ENCODE measurements at places on chromosomes 2 and 18.

- no peak for DNase-seq
Measured at GRCh38 chr2:128365217-128365905, 46.7 kb upstream of the HS6ST1 start.

GRCh38 chr2:104528101-104528500 lies 325.8 kb upstream of the POU3F3 start:
- no peak for DNase-seq

- no peak for DNase-seq
Measured at GRCh38 chr2:147260241-147260640, 584.6 kb upstream of the ACVR2A start.

DNA sequence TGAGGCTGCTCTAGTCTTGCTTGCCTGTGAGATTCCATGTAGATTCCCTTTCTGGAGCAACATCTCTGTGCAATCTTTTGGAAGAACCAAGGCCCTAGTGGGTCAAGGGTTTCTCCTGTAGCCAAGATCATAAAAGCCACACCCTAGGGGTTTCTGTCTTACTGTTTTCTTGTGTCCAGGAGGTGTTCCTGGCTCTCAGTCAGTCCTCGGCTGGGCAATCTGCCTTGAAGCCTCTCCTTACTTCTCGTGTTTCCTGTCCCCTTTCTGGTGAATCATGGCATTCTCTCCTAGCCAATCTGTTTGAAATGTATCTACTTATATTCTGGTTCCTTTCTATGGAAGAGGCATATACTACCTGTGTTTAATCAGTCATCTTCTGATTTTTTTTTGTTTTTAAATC lies 484.8 kb upstream of the UBE2E3 start:
- DNase-seq = no peak

- DNase-seq = no peak
Measured at GRCh38 chr2:145141981-145142380, 622.1 kb upstream of the ZEB2 start.

GRCh38 chr2:106857882-106858478 lies 28.0 kb downstream of the ST6GAL2 start:
- DNase-seq = no peak

- no peak for DNase-seq
Measured at GRCh38 chr2:190511104-190511503, 23.4 kb downstream of the NEMP2 start.

DNA sequence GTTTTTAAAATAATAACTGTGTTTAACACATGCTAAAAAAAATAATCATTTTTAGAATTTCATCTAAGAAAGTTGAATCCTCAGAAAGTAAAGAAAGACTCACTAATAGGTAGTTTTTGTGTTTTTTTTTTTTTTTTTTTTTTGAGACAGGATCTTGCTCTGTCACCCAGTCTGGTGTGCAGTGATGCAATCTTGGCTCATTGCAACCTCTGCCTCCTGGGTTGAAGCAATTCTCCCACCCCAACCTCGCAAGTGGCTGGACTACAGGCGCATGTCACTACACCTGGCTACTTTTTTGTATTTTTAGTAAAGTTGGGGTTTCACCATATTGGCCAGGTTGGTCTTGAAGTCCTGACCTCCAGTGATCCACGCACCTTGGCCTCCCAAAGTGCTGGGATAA lies 7.1 kb downstream of the CKAP2L start:
- no peak for DNase-seq

GRCh38 chr2:43877782-43878464 lies 39.2 kb downstream of the ABCG8 start:
- DNase-seq = no peak

DNA sequence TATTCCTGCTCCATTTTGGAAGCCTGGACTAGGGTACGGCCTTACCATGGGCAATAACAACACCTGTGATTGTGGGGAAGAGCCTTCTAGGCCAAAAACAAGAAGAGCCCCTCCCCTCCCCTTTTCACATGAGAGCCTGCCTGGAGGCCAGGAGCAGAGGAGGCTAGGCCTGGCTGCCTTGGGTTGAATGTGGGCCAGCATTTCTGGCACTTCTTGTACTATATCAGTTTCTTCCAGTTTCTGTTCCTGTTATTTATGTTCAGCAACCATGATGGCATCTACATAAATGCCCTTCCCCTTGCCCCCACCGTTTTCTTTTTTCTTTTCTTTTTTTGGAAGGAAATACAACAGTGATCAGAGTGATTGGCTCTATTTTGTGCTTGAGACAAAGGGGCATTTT lies 58.4 kb downstream of the KCTD18 start:
- no peak for DNase-seq

DNA sequence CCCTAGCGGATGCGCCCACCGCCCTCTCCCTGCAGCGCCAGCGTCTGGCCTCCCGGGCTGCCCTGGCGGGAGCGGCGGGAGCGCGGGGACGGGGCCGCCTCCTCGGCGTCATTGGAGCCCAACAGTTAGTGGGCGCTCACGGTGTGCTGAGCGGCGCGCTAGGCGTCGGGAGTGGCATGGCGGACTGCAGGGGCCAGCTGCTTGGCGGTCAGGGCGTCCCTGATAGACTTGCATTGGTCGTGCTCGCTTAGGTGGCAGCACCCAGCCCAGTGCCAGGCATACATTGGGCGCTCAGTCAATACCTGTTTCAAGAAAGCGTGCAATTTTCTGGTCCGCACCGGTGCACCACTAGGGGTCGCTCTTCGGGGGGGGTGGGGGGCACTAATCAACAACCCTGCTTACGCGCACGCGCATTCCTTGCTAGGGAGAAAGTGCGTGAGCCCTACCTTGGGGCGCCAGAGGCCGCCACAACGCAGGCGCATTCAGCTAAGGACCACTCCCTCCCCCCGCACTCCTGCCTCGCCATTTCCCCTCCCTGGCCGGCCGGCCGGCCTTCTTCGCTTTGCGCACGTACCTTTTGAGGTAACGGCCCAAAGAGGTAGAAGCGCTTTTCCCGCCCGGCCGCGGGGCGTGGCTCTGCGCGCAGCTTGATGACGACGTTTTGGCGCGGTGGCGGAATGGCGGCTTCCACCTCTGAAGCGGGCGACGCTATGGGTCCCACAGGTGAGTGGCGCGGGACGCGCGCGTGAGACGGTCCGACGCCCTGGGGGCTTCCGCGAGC lies 411 bp upstream of the MZT2A start:
- peak; percentile 87 for DNase-seq

DNA sequence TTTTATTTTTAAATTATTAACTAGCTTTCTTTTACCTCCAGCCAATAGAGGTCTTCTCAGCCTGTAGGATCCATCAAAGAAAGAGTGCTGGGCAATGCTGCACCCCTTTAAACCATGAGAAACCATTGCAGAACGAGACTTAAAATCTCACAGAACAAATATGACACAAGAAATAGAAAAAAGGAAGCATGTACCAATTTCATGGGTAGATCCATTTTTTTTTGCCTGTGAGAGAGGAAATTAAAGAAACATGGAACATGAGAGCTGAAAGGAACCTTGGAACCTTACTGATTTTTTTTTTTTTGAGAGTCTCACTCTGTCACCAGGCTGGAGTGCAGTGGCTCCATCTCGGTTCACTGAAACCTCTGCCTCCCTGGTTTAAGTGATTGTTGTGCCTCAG lies 14.0 kb downstream of the HRH4 start:
- DNase-seq = no peak

- DNase-seq = no peak
Measured at GRCh38 chr18:23053776-23054457, 81.4 kb upstream of the CABLES1 start.

DNA sequence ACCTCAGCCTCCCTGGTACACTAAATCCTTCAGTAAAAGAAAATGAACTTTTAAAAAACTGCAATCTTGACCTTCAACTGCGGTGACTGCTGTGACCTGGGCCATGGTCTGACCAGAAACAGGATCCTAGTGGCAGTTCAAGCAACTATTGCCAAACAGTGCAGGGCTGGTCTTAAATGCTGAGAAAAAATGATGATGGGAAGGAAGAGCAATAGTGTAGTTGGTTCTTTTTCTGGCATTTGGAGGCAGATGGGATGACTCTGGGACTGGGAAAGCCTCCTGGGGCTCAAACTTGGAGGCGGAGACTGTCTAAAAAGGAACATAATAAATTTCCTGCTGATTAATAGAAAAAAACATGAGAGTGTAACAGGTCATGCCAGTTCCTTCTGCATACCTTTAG lies 45.4 kb downstream of the CHN1 start:
- no peak for DNase-seq

DNA sequence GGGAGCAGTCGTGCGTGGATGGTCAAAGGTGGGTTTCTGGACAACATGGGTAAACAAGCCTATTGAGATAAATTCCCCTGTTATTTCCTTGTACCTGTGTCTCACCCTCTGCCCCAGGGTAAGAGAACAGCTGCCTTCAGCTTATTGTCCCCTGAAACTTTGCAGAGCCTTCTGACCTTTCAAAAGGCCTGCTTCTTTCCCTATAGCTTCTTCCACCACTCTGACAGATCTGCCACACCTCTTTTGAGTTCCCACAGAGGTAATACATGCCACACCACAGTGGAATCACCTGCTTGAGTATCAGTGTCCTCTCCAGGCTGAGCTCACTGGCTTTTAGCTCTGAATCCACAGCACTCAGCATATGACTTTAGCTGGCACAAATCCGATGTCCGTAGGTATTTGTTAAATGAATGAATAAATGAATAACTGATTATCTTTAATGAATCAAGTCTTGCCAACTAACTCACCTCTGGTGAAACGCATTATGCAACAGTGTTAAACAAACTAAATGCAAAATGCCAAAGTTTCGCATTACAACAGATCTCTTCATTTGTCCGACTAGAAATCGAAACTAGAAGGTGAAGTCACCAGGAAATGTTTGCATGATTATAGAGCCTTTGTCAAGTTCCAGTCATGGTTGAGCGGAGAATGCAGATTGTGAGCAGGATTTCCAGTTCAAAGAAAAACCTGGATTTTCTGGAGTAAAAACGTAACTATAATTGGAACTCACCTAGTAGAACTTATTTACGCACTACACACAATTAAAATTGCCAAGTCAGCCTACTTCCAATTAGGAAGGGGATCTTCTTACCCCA lies 16.4 kb downstream of the DYNAP start:
- no peak for DNase-seq

DNA sequence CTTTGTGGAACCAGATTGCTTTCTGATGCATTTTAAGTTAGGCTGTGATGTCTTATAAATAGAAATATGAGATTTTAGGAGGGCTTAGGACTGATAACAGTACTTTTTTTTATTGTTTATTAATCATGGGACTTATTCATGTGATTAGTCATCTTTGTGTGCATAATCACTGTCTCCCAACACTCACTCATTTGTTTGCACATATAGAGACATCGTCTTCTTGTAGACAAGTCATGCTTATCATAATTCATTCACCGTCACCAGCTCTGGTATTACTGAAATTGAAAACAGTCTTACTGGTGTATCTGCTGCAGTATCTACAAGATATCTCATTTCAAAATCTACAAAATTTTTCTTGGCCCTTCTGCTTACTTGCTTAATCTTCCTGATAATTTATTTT lies 45.8 kb downstream of the WDR7 start:
- no peak for DNase-seq

- DNase-seq = no peak
Measured at GRCh38 chr2:80467262-80467811, 162.8 kb upstream of the LRRTM1 start.

- DNase-seq = no peak
Measured at GRCh38 chr2:29189052-29189451, 73.8 kb downstream of the CLIP4 start.
